AG09309 (cell line): ENCODE measurements at places on chromosomes 2 and 18.

- DNase-seq: peak; percentile 27
These were observed 426.7 kb downstream of the SETBP1 start for GRCh38 chr18:45107425-45107824.

DNA sequence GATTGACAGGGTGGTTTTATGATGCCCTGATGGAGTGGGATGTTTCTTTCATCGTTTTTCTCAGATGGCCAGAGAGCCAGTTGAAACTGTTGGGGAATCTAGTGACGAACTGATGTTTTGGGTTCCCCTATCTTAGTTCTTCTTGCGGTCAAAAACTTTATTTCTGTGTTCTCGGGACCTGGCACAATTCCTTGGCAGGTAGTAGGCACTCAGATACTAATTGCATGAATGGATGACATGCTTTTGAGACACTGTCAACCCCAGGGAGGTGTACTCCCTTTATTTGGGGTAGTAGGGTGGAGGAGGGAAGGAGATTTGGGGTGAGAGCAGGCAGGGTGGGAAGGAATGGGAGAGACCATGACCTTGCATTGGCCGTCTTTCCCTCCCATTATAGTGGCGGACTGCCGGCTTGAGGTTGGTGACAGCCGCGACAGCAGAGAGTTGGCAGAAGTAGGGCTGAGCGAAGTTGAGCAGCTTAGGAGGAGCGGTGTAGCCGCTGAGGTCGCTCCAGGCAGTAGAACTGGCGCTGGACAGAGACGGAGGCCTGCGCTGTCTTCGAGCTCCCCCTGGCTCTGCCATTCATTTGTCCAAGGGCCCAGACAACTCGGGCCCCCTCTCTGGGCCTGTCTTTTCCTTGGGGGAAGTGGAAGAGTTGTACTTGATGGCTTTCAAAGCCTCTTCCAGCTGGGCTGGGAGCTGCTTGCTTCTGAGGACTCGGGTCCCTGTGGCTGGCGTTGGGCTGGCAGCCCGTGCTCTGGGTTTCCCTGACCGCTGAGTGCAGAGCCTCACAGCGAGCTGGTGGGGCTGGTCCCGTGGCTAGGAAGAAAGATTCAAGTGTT is 2.6 kb downstream of the TET3 start:
- no peak for DNase-seq

- DNase-seq: no peak
These were observed 22.5 kb upstream of the CDKL4 start for GRCh38 chr2:39266139-39266805.

- DNase-seq: no peak
These were observed 2.8 kb downstream of the PECR start for GRCh38 chr2:216078776-216079175.

- DNase-seq: peak; percentile 44
These were observed 14.2 kb downstream of the PMS1 start for GRCh38 chr2:189798312-189799029.
